ENCODE measurements at places on chromosomes 7 and 10.
A peak's percentile ranks its signal among the peaks of the same experiment; 100 is the strongest.

DNA sequence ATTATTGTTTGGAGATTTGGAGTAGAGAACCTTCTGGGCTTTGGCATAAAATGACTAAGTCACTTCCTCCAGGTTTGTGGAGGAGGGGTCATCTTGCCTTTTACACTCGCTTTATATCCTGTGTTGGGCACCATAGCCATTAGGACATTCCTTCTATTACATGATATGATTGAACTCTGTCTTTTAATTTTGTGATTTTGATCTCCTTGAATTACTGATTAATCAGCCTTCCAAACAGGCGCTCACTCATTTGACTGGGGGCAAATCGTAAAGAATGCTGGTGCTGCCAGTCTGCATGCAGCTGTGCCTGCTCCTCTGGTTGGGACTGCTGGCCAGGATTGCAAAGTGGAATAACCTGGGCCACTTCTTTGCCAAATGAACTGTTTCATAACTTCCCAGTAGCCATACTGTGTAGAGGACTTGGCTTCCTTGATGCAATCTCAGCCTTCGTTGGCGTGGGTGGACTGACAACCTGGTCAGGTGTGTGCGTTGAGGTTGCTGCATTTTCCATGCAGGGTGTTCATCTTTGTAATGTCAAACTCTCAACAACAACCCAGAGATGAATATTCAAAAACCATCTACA, 65.9 kb upstream of the RAB11FIP2 start:
- DNase-seq: no peak

GRCh38 chr10:15320522-15321203, 50.4 kb downstream of the FAM171A1 start:
- no peak for DNase-seq

DNA sequence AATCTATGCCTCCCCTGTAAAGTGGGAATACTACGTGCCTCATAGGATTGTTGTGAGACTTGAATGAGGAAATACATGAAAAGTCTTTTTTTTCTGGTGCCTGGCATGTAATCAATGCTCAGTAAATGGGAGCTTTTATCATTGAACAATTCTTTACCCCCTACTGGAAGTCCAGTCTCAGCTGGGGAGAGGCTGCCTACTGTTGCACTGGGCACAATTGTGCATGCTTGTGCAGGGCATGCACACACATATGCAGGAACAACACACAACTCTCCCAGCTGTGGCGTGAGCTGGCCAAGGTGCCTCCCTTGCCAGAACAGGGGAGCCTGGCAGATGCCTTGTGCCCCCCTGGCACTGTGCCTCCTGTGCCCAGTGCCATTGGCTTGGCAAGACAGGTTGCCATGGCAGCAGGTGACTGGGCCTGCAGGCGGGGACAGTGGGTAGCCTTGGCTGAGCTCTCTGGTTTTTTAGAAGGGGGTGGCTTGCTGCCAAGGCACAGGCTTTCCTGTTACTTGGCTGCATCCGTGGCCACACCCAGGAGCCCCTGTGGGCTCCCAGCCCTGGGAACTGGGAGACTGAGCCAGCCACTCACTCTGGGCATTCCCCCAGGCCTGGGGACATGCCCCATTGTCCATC, 16.1 kb upstream of the PALD1 start:
- DNase-seq: no peak

- no peak for DNase-seq
These were observed 84.1 kb downstream of the FOXL3 start for GRCh38 chr7:373818-374705.

DNA sequence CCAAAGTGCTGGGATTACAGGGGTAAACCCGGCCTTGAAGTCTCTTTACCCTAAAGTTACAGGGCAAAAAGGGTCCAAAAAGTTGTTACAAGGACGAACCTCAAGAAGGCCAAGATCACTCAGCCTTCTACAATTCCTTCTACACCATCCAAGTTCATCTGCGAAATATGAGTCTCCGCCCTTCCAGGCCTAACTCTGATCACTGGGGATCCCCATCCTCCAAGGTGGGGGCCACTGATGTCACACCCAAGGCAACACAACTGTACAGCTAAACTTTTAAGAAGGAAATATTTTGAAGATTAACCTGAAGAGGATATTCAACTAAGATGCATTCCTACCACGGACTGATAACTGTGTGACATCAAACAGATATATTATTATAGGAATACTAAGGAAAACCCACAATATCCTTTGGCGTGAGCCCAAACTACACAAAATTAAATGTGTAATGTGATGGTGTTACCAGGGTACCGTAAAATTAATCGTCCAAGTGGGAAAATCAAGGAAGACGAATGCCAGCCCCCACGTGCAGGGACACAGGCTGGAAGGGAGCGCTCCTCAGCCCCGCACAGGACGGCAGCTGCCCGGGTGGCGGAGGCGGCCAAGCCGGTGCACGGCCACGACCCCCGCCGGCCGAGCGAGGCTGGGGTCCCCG, 1.0 kb downstream of the PAXIP1 start:
- no peak for DNase-seq

DNA sequence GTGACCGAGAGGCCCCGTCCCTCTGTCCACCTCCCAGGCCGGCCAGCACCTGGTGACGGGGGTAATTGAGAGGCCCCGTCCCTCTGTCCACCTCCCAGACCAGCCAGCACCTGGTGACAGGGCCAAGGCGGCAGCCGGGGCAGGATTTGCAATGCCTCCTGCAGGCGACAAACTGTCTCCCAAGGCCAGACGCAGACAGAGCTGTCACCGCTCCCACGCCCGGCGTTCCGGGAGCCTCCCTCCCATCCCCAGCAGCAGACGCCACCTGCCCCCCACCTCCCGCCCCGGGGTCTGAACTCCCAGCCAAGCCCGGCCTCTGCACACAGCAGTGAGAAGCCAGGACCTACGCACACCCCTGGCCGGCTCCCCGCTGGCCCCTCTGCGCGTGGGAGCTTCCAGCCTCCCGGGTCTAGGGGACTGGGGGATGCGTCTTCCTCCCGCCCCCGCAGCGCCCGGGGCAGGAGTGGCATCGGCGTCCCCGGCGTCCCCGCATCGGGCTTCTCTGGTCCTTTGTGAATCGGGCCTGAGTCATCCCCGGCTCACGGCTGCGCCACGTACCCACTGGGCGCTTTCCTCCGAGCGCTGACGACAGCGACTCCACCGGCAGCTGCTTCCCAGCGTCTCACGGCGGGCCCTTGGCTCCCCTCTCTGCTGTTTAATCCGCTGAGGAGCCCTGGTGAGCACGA, 95.1 kb upstream of the DIP2C start:
- DNase-seq: peak; percentile 76
